ENCODE measurements at places on chromosomes 5 and 9.

DNA sequence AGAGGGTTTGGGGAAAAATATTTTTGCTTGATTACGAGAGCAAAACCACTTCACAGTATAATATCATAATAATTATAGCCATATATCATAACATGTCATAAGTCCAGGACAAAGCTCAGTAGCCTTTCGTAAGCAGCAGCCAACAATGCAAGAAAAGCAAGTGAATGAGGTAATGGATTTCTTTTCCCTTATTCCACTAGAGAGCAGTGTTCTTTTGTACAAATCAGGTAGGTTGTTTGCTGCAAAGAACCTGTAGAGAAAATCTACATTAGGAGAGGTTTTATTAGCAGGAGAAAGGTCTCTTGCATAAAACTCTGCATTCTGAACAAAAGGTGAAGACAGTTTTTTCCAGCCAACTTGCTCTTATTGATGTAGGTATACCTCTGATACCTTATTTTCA is 1033.4 kb downstream of the TLE4 start:
- no peak overlapping the region for H3K4me3 ChIP-seq
- no peaks in the 10 kb centered on the region for H3K36me3 ChIP-seq
- DNase-seq = no peak
- H3K27ac ChIP-seq = no peak overlapping the region
- H3K27me3 ChIP-seq = no peaks in the 10 kb centered on the region

DNA sequence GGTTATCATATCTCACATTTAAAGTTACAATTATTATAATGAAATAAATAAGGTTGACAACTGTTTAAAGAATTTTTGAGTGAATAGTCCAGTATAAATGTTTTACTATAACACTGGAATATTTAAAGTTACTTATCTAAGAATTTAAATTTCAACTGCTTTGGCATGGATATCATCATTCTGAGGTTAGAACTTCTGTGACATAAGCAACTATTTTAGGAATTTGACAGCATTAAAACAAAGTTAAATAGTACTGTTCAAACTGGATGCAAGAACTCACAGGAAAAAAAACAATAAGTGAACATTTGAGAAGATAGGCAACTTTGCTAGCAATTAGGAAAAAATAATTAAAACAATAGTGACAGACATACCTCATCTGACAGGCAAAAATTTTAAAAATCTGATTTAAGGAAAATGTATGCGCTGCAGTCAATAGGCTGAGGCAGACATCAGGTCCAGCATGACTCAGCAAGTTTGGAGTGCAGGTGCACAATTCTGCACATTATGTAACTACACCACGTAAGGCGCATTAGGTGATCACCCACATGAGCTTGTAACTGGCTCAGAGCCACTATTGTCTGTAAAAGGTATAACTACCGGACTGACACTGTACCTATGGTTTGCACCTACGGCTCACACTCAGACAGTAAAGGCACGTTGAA is 180.6 kb downstream of the PDE4D start:
- DNase-seq = no peak
- no peaks in the 10 kb centered on the region for H3K4me1 ChIP-seq
- H3K36me3 ChIP-seq = no peaks in the 10 kb centered on the region
- no peak overlapping the region for H3K27ac ChIP-seq
- no peaks in the 10 kb centered on the region for H3K27me3 ChIP-seq

DNA sequence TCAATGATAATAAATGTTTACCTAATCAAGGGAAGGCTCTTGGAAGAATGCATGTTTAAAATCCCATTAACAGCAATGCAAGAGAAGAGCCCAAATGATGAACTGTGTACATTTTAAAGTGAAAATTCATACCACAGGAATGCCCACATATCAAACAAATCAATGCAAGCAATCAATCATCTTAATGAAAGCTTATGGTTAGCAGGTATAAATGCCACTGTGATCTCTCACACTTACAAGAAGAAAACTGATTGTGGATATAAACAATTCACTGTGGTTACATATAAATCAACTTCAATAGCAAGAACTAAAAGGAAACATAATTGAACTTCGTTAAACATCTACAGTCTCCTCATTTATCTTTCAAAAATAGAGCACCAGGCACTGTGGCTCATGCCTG is 161.0 kb upstream of the RORB start:
- no peak overlapping the region for H3K4me3 ChIP-seq
- DNase-seq = no peak
- H3K27ac ChIP-seq = no peak overlapping the region
- H3K36me3 ChIP-seq = no peaks in the 10 kb centered on the region
- no peaks in the 10 kb centered on the region for H3K4me1 ChIP-seq

- H3K4me1 ChIP-seq = no peaks in the 10 kb centered on the region
- no peak overlapping the region for H3K27ac ChIP-seq
- H3K27me3 ChIP-seq = no peaks in the 10 kb centered on the region
Measured at GRCh38 chr5:77239126-77239741, 28.8 kb downstream of the PDE8B start.

DNA sequence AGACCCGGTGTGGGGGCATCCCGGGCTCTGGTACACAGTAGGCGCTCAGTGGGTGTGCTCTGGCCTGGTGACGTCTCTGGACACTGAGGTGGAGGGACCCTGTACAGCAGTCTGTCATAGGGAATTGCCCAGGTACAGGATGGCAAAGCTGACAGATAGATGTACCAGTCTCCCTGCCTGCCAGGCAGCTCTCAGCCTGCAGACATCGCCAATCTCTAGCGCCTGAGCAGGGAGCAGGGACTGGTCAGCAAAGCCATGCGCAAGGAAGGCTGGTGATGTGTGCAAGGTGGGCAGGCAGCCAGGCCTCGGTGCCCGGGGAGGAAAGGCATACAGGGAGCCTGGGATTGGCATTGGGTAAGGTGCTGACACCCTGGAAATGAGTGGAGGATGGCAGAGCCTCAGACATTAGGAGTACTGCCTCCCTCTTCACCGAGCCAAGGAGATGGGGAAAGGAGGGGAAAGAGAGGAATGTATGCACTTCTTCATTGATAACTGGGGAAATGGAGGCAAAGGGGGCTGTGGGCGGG is 33.9 kb upstream of the BRD3 start:
- H3K27ac ChIP-seq = no peak overlapping the region
- no peaks in the 10 kb centered on the region for H3K27me3 ChIP-seq
- DNase-seq = no peak
- H3K4me1 ChIP-seq = no peaks in the 10 kb centered on the region

DNA sequence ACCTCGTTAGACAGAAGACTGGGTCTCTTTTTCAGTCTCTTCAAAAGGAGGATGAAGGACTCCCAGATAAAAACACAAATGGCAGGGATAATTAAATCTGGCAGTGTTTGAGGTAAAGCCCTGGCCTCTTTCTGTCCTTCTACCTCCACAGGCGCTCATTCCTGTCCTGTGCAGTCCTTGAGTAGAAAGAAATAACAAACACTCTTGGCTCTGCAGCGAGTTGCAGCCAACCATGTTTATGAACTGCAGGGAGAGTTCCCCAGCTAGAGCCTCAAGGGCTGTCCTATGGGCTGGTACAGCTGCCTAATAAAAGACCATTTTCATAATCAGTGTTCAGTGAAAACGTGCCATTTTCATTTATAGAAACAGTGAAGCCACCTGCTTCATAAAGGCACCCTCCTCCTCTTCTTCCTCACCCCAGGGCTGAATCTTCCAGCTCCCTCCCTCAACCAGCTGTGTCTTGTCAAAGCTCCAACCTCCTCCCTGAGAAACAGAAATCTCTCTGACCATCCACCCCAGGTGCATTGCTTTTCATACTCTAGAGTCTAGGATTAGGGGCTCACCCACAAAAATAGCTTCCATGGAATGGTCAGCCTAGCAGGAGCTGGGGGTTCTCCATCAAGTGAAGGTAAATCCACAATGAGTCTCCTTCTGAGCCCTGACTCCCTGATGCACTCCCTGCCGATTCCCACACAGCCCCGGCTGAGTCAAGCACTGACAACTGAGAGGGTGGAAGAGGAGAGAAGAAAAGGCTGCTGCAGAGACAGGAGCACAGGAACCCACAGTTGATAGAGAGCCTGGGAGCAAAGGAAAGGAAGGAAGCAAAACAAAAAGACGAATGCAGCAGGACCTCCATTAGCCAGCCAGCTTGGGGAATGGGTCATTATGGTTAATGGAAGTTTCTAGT is 150.7 kb downstream of the CMYA5 start:
- no peak overlapping the region for H3K27ac ChIP-seq
- no peak overlapping the region for H3K4me3 ChIP-seq
- DNase-seq = no peak
- no peaks in the 10 kb centered on the region for H3K36me3 ChIP-seq
- no peaks in the 10 kb centered on the region for H3K4me1 ChIP-seq

DNA sequence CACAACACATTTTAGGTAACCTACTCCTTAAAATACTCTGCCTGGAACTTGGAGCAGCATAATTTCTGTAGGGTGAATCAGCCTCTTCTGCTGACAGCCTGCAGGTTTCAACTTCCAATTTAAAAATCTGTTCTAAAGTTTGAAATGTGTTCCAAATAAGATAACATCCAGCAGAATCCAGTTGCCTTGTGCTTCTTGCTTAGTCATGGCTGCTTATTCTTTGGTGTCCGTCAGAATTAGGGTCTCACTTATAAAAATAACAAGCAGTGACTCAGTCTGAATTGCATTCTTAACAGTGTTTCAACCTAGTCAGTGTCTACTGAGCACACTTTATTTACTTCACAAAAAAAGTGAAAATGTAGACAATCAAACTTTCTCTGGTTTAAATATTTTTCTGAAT is 3.7 kb downstream of the CDH6 start:
- no peaks in the 10 kb centered on the region for H3K4me1 ChIP-seq
- H3K36me3 ChIP-seq = no peaks in the 10 kb centered on the region
- DNase-seq = no peak
- peaks cover 12% of the 10 kb centered on the region for H3K27me3 ChIP-seq

All from right lobe of liver (tissue), 6 donors.